HS-27A (cell line): ENCODE measurements at places on chromosomes 11 and 22.

DNA sequence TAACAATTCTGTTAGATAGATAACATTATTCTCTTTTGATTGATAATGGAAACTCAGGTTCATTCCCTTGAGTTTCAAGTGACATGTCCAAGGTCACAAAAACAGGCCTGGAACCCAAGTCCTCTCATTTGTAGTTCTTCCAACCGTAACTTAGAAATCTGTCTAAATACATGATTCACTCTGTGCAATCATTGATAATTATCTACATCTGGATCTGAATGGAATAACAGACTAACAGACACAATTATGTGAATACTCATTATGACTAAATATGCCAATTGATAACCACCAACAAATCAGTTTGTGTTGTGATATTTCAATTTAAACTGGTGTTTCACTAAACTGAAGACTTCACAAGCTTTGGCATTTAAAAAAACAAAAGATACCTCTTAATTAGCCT lies 71.0 kb downstream of the RBFOX2 start:
- DNase-seq = no peak

DNA sequence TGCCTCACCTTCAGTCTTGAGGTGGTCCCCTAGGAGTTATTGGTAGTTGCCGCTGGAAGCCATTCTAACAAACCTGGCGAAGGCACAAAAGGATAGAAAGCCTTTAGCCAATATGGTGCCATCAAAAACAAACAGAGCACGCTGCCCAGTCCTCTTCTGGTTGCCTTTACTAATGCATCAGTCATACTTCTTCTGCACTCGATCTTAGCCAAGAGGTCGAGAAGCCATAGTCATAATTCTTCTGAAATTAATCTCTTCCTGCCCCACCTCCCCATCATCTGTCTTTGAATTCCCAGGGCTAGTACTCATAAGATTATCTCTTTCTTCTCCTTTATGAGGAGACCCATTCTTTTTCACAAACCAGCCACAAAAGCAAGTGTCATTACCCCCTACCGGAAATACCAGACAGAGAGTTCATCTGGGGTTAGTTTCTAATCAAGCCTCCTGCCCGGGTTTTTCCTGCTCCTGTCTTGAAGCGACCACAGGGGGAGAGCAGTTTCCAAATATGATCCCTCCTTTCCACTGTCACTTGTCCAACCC lies 21.4 kb upstream of the EHF start:
- peak; percentile 90 for DNase-seq

- DNase-seq = no peak
Observed at GRCh38 chr22:40001800-40002577, 7.2 kb downstream of the FAM83F start.

GRCh38 chr11:45880772-45881570 lies 4.5 kb upstream of the MAPK8IP1 start:
- DNase-seq = no peak

- peak; percentile 20 for DNase-seq
Observed at GRCh38 chr11:10623797-10624761, 55.6 kb upstream of the LYVE1 start.
